ENCODE measurements at places on chromosomes 16 and 17. TPM values are rescaled to one million over a fixed set of nuclear protein-coding genes. Genes with fewer than 3 reads are reported as not detected.

The CCDC154 gene
- polyA plus RNA-seq = 3.1 TPM

The CFDP1 gene
- polyA plus RNA-seq = 197 TPM

The CX3CL1 gene
- 4.9 TPM for polyA plus RNA-seq

The LRRC45 gene
- 51.7 TPM for polyA plus RNA-seq

The CDRT15L2 gene
- not detected for polyA plus RNA-seq

The ARMC5 gene
- polyA plus RNA-seq = 27.6 TPM

The KRTAP4-5 gene
- not detected for polyA plus RNA-seq

The HP gene
- not detected for polyA plus RNA-seq

The CHST5 gene
- 2.7 TPM for polyA plus RNA-seq

The C17orf113 gene
- polyA plus RNA-seq = 5.2 TPM

The ZFPM1 gene
- 0.41 TPM for polyA plus RNA-seq

The WNT3 gene
- polyA plus RNA-seq = 7.6 TPM

The CRAMP1 gene
- polyA plus RNA-seq = 11.9 TPM

The CRISPLD2 gene
- polyA plus RNA-seq = not detected

All from neural cell (in vitro differentiated cells).